ENCODE measurements at places on chromosomes 6 and 20.

GRCh38 chr6:169858293-169858934 is 107.0 kb downstream of the ERMARD start:
- DNase-seq, result no peak

DNA sequence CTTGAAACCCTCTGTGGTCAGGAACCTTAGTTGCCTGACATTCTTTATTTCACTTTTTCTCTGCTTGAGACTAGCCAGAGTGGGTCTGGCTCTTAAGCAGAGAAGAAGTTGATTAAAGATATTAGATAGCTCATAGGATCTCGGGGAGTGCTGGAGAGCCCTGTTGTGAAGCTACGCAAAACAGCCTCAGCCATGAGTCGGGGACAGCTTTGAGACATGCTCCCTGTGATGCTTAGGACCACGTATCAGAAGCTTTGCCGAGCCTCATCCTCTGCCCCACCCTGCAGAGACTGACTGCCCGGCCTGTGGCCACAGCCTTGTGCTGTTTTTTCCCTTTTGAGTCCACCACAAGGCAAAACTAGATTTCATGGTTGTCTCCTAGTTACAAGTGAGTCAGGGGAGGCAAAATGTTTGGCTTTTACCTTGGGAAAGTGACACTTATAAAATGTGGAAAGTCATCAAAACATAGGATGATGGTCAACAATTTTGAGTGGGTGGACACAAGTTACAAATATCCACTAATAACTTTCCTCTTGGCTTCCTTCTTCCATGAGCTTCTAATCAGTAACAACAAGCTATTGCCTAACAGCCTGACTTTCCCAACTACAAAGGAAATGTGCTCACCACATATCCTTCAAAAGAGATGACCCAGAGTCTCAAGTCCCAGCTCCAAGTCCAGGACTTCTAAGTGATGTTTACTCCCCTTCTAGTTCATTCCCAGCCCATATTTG is 108.4 kb downstream of the JAG1 start:
- no peak for DNase-seq

GRCh38 chr6:53898026-53898795 is 103.4 kb downstream of the LRRC1 start:
- DNase-seq, result no peak

GRCh38 chr6:3929281-3929798 is 80.2 kb downstream of the FAM50B start:
- DNase-seq, result peak; percentile 39

- no peak for DNase-seq
These were observed 68.7 kb downstream of the PHACTR2 start for GRCh38 chr6:143746202-143747119.

GRCh38 chr20:52552181-52552872 is 360.7 kb upstream of the ZFP64 start:
- no peak for DNase-seq

DNA sequence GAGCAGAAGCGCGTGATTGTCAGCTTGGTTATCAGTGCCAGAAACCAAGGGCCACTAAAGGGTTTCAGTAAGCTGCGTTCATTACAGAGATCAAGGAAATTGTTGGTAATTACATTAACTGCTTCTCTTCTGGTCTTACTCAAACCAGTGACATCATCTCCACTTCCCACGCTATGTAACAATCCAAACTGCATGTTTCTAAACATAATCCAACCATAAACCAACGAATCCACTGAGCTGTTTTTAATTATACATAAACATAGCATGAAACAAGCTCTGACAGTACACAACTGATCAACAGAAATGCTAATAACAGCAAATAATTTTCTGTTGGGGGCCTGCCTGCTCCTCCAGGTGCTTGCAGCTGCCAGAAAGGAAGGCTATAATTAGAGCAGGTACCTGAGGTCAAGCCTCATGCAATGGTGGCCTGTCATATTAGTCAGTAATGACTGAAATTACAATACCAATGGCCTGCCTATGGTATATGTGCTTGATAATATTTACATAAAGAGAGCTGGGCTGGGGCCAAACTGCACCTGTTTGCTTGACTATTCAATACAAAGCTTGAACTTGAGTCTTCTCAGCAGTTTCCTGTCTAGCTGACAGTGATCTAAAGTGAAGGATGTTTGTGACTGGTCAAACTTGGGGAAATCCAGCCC is 40.1 kb downstream of the ILRUN start:
- no peak for DNase-seq

GRCh38 chr6:41688256-41688965 is 47.0 kb downstream of the TFEB start:
- DNase-seq, result no peak

GRCh38 chr6:167812088-167812487 is 14.6 kb upstream of the AFDN start:
- DNase-seq, result no peak

- DNase-seq, result no peak
These were observed 31.2 kb downstream of the CHMP4B start for GRCh38 chr20:33842346-33842745.

- no peak for DNase-seq
These were observed 177.5 kb downstream of the TMEM242 start for GRCh38 chr6:157145656-157146285.

- DNase-seq, result no peak
These were observed 71.9 kb upstream of the CNR1 start for GRCh38 chr6:88238065-88238464.

DNA sequence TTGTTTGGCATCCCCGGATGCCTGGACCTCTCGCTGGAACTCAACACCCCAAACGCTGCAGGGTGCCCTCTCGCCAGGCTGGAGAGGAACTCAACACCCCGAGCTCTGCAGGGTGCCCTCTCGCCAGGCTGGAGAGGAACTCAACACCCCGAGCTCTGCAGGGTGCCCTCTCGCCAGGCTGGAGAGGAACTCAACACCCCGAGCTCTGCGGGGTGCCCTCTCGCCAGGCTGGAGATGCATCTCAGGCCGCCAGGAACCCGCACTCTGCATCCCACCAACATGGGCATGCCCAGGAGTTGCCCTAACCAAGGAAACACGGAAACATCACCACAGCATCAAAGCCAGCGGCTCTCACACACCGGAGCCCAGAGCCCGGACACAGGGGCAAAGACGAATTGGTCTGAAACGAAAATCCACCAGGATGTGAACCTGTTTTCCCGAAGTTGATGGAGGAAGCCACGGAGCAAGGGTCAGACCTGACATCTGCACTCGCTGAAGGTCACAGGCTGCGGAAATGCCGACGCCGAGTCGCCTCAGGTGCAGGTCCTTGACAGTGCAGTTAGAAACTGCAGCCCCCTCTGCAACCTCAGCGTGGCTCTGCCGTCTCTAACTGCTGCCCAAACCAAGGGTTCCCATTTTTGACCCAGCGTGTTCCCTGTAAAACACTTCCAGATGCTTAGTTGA is 37.5 kb downstream of the DLL1 start:
- DNase-seq, result peak; percentile 11

DNA sequence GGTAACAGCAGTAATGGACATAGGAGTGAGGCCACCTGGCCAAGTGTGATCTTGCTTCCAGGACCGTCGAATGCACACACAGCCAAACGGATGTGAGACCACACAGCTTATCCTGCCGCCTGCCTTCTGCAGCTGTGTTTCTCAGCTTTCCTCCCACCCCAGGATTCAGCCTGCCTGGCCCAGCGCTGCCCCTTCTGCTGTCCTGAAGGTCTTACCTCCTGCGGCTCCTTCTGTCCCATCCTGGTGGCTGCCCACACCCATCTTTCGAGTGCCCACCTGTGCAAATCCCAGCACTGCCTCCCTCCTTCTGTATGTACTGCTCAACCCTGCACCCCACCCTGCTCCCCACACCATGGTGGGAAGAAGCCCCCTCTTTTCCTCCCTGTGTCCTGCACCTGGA is 49.4 kb upstream of the DACT2 start:
- peak; percentile 6 for DNase-seq

- DNase-seq, result no peak
These were observed 16.6 kb downstream of the TGM2 start for GRCh38 chr20:38148328-38149102.

DNA sequence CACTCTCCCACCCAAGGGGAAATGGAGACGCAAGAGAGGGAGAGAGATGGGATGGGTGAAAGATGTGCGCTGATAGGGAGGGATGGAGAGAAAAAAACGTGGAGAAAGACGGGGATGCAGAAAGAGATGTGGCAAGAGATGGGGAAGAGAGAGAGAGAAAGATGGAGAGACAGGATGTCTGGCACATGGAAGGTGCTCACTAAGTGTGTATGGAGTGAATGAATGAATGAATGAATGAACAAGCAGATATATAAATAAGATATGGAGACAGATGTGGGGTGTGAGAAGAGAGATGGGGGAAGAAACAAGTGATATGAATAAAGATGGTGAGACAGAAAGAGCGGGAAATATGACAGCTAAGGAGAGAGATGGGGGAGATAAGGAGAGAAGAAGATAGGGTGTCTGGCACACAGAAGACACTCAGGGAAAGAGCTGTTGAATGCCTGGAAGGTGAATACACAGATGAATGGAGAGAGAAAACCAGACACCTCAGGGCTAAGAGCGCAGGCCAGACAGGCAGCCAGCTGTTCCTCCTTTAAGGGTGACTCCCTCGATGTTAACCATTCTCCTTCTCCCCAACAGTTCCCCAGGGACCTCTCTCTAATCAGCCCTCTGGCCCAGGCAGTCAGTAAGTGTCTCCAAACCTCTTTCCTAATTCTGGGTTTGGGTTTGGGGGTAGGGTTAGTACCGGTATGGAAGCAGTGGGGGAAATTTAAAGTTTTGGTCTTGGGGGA is 754 bp downstream of the TNF start:
- no peak for DNase-seq

- DNase-seq, result no peak
These were observed 16.3 kb downstream of the PTPN1 start for GRCh38 chr20:50526403-50526989.

DNA sequence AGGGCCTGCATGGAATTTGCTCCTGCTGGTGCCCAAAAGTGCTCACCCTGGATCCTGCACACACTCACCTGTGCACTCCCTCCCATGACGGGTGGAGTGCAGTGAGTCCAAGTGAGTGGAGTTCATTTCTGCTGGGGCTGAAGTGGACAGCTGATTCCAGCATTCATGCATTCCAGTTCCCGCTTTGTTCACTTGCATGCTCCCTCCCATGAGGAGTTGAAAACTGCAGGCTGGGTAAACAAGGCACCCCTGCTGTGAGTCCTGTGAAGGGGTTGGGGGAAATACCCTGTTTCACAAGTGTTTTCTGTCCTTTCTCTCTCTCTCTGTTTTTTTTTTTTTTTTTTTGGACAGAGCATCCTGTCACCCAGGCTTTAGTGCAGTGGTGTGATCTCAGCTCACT is 454.1 kb upstream of the NOX3 start:
- no peak for DNase-seq

GRCh38 chr6:28553986-28554881 is 28.6 kb downstream of the GPX5 start:
- no peak for DNase-seq

GRCh38 chr20:63024573-63025392 is 18.0 kb upstream of the BHLHE23 start:
- peak; percentile 8 for DNase-seq

- DNase-seq, result no peak
These were observed 2.0 kb downstream of the NCOA3 start for GRCh38 chr20:47503685-47504084.

DNA sequence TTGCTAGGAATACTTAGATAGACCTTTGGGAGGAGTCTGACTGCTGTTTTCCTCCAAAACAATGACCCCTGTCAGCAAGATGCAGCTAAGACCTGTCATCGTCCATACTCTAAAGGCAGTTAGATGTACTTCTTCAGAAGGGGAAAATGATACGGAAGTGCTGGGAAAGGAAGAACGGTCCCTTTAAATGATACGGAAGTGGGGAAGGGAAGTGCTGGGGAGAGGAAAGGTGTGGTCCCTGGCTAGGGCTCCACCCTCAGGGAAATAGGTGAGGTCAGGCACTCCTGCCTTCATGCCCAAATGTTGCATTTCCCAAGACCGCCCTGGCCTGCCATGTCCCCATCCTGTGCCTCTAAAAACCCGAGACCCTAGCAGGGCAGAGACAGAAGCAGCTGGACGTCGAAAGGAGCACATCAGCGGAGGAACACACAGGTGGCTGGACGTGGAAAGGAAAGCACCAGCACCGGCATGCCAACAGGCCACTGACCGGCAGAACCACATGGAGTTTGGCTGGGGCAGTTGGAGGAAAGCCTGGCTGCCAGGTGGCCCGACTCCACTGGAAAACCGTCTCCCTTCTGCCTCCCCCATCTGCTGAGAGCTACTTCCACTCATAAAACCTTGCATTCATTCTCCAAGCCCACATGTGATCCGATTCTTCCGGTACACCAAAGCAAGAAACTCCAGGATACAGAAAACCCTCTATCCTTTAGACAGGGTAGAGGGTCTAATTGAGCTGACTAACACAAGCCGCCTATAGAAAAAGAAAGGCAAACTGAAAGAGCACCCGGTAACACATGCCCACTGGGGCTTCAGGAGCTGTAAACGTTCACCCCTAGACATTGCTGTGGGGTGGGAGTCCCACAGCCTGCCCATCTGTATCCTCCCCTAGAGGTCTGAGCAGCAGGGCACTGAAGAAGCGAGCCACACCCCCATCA is 94.6 kb downstream of the FAXC start:
- DNase-seq, result no peak

GRCh38 chr20:16560661-16561060 is 12.6 kb downstream of the KIF16B start:
- DNase-seq, result no peak

DNA sequence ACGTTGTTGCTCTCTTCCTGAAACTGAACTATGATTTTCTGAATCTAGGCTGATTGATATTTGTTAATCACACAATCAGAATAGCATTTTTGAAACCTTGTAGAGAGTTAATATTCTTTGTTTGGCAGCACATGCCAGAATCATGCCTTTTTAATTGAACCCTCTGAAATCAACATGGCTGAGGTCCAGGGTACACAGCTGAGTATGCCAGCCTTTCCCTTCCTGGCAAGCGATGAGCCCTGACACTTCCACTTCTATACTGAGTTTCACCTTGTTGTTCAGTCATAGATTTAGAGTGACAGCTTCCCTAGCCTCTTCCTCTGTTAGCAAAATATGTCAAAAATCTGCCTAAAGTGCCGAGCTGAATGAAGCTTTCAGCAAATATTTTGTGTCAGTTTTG is 6.8 kb downstream of the HDDC2 start:
- no peak for DNase-seq

DNA sequence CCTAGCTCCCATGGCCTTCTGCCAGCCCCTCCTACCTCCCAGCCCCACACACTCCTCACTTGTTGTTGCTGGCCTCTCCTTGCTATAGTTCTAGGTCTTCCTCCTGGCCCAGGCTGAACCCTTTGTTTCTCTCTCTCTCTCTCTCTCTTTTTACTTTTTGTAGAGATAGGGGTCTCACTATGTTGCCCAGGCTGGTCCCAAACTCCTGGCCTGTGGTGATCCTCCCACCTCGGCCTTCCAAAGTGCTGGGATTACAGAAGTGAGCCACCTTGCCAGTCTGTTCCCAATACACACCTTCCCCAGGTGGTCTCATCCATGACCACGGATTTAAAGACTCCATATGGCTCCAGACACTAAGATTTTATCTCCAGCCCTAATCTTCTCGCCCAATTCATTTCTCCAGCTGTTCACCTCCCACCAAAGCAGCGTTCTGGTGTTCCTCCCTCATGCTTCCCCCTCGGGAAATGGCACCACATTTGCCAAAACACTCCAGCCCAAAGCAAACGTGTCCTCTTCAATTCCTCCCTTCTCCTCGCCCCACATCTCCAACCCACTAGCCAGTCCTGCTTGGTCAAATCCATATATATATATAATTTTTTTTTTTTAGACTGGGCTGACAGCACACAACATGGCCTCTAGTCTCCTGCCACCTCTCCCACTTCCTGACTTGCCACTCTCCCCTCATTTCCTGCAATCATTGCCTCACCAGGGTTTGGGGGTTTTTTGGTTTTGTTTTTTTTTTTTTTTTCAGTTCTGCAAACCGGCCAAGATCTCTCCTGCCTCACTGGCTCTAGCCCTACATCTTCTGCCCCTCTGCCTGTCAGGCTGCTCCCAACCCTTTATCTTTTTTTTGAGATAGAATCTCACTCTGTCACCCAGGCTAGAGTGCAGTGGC is 104.4 kb downstream of the NCR2 start:
- no peak for DNase-seq
